ENCODE measurements at places on chromosomes 7 and 10.

- no peak for DNase-seq
Measured at GRCh38 chr10:130898381-130898780, 413.1 kb downstream of the TCERG1L start.

GRCh38 chr10:120559800-120560199 is 102.8 kb downstream of the PLPP4 start:
- DNase-seq = no peak

DNA sequence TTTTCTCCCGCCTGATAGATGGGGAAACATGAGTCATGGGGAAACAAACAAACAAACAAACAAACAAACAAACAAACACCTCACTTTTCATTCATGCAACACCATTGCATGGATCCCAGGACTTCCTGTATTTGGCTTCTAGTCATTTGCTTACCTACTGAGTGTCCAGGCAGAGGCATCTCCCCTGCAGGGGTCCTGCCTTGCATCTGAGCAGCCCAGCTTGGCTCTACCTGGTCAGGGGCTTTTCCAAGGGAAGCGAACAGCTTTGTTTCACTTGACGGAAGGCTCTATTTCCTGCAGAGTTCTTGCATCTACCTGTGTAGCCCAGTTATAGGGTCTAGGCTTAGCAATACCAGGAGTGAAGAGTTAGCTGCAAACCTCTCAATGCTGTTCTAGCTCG is 374.2 kb downstream of the GATA3 start:
- DNase-seq = no peak

- no peak for DNase-seq
Measured at GRCh38 chr7:105127179-105127578, 113.2 kb downstream of the KMT2E start.

DNA sequence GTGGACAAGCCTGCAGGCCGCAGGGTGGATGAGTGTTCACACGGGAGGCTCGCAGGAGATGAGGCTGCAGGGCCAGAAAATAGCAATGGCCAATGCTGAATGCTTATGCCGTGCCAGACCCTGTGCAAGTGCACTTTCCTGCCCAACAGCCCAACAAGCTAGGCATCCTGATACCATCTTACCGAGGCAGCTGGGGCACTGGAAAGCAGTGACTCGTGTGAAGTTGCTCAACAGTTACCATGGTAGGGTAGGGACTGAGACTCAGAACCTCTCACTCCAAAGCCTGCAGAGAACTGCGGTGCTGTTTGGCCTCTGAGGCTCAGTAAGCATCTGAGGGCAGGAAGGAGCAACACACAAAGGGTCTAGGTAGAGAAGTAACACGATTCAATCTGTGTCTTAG is 43.7 kb downstream of the JAZF1 start:
- DNase-seq = no peak

DNA sequence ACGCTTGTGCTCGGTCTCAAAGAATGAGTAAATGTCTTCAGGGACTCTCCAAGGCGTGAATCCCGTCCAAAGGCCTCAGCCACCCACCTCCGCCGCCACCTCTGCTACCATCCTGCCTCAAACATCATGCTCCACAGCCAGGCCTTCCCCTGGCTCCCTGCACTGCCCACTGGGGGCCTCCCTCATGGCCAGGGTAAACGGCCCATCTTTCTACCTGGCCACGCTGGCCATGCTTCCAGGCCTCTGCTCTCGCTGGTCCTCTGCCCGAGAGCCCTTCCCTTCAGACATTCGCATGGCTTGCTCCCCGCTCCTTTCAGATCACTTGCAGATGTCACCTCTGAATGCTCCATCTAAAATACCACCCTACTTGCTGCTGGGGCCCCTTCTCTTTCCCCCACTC is 40.2 kb downstream of the ZNF783 start:
- no peak for DNase-seq

GRCh38 chr10:104777086-104777799 is 136.2 kb downstream of the SORCS3 start:
- DNase-seq = no peak

- no peak for DNase-seq
Measured at GRCh38 chr10:91487911-91488582, 77.9 kb downstream of the HECTD2 start.

DNA sequence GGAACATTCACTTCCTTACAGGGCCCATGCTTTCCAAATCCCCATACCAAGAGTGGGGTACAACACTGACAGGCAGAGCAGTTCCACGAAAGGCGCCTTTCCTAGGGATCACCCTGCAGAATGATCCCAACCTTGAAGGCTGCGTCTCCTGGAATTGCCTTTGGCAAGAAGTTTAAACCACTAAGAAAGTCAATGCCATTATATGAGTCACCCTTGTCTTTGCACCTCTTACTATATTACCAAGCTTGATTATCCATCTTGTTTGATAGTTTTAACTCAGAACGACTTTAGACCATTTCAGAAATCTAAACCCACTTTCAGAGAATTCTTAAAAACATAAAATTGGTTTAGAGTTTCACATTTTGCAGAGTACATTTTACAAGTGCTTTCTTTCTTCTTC is 282.1 kb downstream of the ARHGAP12 start:
- DNase-seq = no peak

- no peak for DNase-seq
Measured at GRCh38 chr7:133959505-133959904, 167.6 kb upstream of the LRGUK start.

GRCh38 chr7:47635091-47636080 is 53.5 kb upstream of the TNS3 start:
- peak; percentile 88 for DNase-seq

DNA sequence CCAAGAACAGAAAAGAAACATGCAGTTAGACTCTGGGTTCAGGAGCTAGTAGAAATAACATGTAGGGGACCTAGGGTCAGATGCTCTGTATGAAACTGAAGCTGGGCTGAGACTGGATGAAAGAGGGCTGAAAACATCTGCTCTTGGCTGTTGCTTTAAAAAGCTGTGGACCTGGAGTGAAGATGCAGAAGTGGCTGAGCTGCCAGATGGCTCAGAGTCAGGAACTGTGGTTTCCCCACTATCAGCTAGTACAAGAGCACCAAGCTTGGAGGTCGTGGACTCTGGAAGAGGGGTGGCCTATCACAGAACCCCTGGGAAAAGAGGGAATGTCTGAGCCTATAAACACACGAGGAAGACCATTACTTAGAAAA is 5.9 kb downstream of the ADK start:
- no peak for DNase-seq

- no peak for DNase-seq
Measured at GRCh38 chr7:5838761-5839500, 41.7 kb upstream of the OCM start.

GRCh38 chr7:99034932-99035722 is 108.8 kb downstream of the SMURF1 start:
- DNase-seq = no peak

DNA sequence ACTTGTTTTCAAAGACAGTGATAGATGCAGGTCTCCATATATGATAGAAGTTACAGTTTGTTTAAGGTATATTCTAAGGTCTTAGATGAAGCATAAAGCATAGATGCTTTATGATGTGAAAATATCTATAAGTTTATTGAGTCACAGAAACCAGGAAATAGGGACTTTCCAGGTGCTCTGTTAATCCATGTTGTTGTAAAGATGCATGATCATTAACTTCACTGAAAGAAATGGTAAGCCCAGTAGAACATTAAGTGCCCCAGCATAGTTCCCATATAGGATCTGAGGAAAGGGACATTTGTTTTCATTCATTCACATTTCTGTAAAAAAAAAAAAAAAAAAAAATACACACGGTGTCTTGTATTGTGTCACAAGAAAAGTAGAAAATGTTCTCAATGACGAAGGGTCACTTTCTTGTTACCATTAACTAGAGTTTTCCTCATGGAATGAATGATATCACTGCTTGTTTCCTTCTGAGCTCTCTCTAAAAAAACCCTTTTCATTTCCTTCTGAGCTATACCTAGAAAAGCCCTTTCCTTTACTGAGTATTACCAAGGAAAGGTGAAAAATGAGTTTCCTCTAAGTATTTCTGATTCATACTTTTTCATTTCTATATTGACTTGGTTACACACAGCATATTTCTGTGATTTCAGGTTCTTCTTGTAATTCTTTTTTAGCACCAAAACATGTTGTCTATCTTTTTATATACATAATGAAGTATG is 105.2 kb downstream of the MACC1 start:
- DNase-seq = no peak

GRCh38 chr7:85230623-85231022 is 43.8 kb upstream of the SEMA3D start:
- DNase-seq = peak; percentile 22

- peak; percentile 24 for DNase-seq
Measured at GRCh38 chr10:14191407-14191806, 139.3 kb downstream of the FRMD4A start.
